ENCODE measurements at places on chromosomes 2 and 18.

DNA sequence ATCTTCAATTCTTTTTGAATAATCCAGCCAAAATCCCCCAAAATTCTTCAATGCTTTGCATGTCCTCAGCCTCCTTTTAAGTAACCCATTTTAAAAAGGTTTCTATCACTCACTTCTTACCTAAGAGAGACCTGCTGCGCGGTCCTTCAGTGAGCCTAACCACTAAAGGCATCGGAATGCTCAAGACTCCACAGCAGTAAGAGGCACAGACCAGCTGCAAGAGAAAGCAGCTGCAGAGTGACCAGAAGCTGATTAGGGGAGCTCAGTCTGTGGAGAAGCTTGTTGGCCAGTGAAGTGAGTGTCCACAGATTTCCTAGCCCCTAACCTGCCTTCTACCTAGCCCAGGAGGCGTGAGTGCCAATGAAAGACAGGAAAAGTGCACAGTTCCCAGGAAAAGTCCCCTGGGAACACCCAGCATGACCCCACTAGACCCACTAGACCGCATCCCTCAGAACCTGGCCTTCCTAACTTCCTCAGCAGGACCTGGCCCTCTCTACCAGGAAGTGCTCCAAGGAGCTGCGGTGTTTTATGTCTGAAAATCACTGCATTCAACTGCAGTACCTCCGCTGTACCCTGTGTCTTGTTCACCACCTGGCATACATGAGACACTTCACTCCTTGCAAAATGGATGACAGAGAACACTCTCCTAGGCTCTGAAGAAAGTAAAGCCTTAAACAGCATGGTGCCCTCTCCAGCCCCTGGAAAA is 10.1 kb downstream of the MBOAT2 start:
- DNase-seq, result no peak

GRCh38 chr2:12651641-12652040 is 65.1 kb upstream of the TRIB2 start:
- no peak for DNase-seq

- peak; percentile 75 for DNase-seq
These were observed 31.7 kb upstream of the TTC32 start for GRCh38 chr2:19933351-19933981.

GRCh38 chr18:40529478-40529877 is 1425.6 kb upstream of the PIK3C3 start:
- no peak for DNase-seq

DNA sequence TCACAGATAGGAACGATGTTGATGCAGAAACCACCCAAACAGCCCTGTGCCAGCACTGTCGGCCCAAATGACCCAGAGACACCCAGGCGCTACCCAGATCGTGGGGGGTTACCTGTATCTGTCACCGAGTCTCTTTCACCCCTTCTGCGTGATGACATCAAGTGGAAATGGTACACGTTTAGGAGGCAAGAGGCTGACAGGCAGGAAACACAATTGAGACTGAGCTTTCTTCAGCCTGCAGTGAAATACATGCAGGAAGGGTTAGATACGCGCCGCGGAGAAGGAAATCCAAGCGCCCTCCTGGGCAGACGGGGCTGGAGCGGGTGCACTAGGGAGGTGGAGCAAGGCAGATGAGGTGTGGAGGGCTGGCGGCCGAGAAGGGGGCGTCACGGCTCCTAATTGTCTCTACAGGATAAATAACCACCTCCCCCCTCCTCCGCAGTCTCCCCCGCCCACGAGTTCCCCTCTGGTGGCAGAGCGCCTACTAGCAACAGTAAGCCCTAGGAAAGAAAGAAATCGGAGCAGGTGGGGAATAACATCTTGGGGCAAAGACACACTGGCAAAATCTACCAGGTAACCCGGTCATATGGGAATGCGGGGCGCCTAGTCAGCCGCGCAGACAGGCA is at the start of gene RNF152:
TSS of gene RNF152 (minus strand) at position 325 of the 626 bp plus-strand sequence. CDS start 76,544 bp downstream, outside the sequence.
- no peak for DNase-seq

GRCh38 chr18:46333431-46334135 is 229.4 kb downstream of the HAUS1 start:
- DNase-seq, result no peak

DNA sequence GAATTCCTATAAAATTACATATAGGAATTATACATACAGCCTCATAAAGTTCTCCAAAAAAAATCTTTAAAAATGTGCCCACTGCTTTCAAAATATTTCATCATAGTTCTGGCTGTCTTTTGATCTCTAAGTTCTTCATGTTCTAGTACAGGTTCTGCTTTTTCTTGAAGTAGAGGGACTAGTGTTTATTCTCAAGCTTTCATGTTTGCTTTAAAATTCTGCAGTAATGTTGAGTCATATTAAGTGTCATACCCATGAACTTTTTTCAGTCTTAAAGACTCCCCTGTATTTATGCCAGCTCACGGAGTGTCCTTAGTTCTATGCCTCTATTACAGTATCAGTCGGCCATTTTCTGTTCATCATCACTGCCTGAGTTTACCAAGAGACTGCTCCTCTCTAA is 54.8 kb upstream of the CCDC141 start:
- DNase-seq, result peak; percentile 13

GRCh38 chr2:151981886-151982285 is 117.0 kb downstream of the CACNB4 start:
- no peak for DNase-seq

DNA sequence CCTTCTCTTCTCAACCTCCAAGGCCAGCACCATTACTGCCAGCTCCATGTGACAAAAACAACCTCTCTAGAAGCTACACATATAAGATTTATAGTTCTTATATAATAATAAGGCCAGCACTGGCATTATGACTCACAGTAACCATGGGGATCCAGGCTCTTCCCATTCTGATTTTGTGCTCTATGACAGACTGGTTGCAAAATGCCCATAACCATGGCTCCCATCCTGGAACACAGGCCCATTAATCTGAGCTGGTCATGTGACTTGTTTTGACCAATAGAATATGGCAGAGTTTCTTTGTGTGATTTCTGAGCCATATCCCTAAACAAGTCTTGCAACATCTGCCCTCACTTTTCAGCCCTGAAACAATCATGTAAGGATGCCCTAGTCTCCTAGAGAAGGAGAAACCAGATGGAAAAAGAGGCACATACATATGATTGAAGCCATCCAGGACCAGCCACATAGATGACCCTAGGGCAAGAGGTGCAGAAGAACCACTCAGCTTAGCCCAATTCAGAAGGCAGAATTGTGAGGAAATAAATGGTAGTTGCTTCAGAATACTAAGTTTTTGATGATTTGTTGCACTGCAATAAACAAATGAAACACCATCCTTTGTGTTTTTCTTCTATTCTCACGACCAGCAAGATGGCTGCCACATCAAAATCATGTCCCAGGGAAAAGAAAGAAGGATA is 173.9 kb downstream of the SUCLG1 start:
- no peak for DNase-seq
